ENCODE measurements at places on chromosomes 5 and 9. TPM values are rescaled to one million over a fixed set of nuclear protein-coding genes. Genes with fewer than 3 reads are reported as not detected.

GRCh38 chr5:125660231-125660895, 762.8 kb upstream of the GRAMD2B start:
- DNase-seq = no peak

GRCh38 chr5:59471463-59471862, 422.1 kb downstream of the PDE4D start:
- DNase-seq = no peak

Gene SOHLH1
- total RNA-seq = not detected

Gene BHMT
- total RNA-seq = not detected

- no peak for DNase-seq
These were observed 152.9 kb upstream of the MAP1B start for GRCh38 chr5:71954329-71954728.

Gene PCDHGA4
- 5.6 TPM for total RNA-seq

GRCh38 chr5:102965653-102966052, 154.3 kb downstream of the GIN1 start:
- DNase-seq = no peak

GRCh38 chr5:131534974-131535373, 100.1 kb downstream of the RAPGEF6 start:
- no peak for DNase-seq

Gene DMRTA1
- 0.59 TPM for total RNA-seq

Gene GRM6
- total RNA-seq = not detected

GRCh38 chr5:136374003-136374402, 8.7 kb upstream of the TRPC7 start:
- DNase-seq = no peak

Gene OBP2B
- not detected for total RNA-seq

DNA sequence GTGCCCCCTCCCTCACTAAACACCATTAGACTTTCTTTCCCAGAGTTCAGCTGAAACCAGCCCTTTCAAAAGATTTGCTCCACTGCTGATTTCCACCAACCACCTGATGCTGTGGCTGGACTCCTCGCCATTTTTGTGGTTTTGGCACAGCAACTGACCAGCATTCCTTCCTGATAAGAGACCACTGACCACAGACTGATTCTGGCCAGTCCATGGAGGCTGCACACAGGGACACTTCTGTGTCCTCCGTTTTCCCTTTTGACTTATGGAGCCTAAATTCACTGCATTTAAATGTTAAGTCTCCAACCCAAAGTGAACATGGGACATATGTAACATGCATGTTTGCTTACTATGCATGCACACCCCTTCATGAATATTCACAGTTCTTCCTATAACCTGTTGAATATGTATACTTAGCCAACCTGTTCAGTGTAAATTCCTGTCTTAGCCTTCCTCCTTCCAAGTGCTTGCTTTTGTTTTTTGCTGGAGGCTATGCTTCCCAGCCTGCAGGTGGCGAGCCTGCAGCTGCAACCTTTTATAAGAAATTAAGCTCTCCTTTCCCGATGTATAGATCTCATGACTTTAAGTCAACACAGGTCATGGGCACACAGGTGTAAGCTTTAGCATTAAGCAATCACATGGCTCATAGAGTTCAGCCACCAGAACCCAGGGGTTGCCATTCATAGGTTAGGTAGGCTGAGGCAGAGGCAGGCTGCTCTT, 78.7 kb downstream of the ACTL7B start:
- no peak for DNase-seq

Gene GDNF
- total RNA-seq = 0.26 TPM

Gene FOXD4L6
- not detected for total RNA-seq

Gene CDKN2B-AS1
- total RNA-seq = 0.24 TPM

Gene GMCL2
- not detected for total RNA-seq

DNA sequence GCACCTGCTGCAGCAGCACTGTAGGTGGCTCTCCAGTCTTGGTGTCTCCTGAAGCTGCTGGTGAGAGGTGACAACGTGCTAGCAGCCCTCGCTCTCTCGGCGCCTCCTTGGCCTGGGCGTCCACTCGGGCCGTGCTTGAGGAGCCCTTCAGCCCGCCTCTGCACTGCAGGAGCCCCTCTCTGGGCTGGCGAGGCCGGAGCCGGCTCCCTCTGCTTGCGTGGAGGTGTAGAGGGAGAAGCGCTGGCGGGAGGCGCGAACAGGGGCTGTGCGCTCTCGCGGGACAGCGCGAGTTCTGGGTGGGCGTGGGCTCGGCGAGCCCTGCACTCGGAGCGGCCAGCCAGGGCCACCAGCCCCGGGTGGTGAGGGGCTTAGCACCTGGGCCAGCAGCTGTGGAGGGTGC, 62.2 kb upstream of the CNOT6 start:
- no peak for DNase-seq

Gene SAPCD2
- 0.14 TPM for total RNA-seq

DNA sequence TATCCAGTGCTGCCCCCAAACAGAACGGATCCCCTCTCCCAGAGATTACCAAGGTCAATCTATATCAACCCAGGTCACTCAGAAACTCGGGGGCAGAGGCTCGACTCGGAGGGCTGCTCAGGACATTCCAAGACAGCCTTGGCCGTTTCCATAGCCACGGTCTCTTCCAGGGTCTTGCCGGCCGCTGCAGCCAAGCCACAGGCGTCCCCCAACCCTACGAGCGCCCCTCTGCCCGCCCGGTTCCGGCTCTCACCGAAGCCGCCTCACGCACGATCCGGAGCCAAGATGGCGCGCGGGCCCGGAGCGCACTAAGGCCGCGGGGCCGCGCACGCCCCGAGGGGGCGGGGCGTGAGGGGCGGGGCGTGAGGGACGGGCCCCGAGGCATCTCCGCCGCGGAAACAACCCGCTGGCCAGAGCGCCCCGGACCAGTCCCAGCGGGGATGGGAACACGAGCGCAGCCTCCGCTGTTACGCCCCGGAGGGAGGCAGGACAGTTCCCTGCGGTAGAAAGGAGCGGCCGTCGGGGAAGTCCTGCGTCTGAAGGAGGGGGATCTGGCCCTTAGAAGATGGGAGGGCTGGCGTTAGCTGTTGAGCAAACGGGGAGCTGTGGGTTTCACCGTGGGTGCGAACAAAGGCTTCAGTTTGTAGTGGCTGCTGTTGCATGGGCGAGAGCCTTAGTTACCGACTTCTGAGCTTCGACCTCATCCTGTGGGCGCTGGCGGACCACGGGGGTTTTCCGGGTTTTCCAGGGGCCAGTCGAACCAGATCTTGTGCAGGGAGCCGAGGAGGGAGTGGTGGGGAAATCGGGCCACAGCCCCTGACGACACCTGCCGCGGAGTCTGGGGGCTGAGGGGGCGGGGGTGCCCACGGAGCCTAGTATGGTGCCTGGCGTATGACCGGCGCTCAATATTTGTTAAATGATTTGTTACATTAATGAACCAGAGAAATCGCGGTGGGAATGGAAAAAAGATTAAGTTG, at the start of gene RPP25L:
RPP25L (minus strand) TSS at position 287 of the 977 bp plus-strand sequence. CDS start 801 bp downstream, outside the sequence.
- peak; percentile 96 for DNase-seq

DNA sequence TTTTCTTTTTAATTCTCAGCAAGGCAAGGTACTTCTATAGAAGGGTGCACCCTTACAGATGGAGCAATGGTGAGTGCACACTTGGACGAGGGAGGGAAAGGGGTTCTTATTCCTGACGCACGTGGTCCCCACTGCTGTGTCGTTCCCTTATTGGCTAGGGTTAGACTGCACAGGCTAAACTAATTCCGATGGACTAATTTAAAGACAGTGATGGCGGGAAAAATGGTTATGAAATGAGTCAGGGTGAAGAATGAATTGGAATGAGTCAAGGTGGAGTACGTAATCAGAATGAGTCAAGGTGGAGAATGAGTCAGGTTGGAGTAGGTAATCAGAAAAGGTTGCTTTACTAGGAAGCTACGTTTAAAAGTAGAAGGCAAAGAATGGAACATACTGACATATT, 2.1 kb upstream of the HMGCS1 start:
- no peak for DNase-seq

DNA sequence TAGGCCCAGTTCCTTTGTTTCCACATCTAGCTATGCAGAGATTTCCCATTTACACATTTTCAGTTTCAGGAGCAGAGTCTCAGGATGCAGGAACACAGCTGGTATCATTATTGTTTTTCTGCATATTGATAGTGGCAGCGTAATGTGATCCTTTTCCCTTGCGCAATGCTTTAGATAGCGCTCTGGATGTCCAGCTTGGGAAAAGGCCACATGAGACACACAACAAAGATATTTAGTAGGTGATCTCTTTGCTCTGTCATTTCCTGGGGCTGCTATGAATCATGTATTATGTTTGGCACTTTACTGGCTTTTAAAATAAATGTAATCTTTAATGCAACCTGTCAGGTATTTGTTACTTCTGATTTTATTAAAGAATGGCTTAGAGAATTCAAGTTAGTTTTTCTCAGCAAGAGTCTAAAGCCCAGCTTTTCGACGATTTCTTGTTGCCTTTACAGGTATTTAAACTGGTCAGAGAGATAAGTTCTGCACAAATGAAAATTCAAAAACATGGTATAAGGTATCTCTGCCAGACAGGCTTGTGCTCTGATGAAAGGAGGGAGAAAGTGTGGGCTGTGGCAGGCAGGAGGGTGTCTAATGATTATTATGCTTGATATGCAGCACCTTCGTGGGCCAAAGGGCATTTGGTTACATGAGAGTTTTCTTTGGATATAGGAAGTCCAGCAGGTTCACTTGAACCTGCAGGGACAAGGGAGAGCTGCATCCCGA, 42.2 kb downstream of the PTTG1 start:
- no peak for DNase-seq

DNA sequence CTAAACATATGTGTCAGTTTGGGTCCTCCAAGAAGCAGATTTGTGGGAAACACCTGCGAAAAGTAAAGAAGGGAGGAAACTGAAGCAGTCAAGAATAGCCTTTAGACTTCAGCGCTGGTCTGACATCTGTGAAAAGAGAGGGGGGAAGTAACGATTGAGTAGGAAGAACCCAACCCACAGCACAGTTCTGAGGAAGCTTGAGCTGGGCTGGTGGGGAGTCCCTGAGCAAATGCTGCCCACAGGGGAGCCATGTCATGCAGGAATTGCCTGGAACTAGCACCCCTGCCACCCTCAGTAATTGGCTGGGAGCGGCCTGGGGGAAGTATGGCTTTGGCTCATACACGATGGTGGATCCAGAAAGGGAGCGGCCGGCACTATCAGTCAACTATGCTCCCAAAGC, 20.6 kb downstream of the FAM240B start:
- DNase-seq = no peak
